Activated naive CD8-positive, alpha-beta T cell treated with anti-CD3 and anti-CD28 coated beads for 36 hours (primary cell): ENCODE measurements at places on chromosomes 6 and 20. TPM values are rescaled to one million over a fixed set of nuclear protein-coding genes. Genes with fewer than 3 reads are reported as not detected.

- H3K4me3 ChIP-seq = no peak overlapping the region
- H3K36me3 ChIP-seq = peaks cover 12% of the 10 kb centered on the region
- H3K4me1 ChIP-seq = peaks cover 7% of the 10 kb centered on the region
- DNase-seq = no peak
Measured at GRCh38 chr6:26394289-26394688, 7.8 kb upstream of the BTN3A1 start.

DNA sequence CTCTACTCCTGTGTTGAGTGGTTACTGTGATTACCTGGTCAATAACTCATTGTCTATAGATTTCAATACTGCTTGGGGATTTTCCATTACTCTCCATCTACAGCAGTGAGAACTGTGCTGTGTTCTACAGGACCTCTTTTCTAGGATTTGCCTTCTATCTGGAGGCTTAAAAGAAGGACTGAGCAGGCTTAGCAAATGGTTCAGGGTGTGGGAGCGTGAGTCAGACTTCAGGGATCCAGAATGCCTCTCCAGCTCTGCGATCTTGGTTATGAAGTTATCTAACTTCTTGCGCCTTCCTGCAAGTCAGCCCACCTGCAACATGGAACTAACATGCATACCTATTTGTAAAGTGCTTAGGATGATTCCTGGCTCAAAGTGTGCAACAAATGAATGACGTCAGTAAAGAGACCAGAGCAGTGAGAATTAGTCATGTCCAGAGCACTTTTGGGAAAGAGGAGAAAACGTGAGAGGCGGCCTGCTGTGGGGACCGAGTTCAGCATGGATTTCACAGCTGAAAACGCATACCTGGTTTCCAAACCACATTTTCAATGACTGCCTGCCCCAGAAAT is 610.1 kb upstream of the CDH4 start:
- H3K27me3 ChIP-seq = no peaks in the 10 kb centered on the region
- H3K4me1 ChIP-seq = no peaks in the 10 kb centered on the region
- no peak overlapping the region for H3K4me3 ChIP-seq
- DNase-seq = no peak
- no peak overlapping the region for H3K27ac ChIP-seq

DNA sequence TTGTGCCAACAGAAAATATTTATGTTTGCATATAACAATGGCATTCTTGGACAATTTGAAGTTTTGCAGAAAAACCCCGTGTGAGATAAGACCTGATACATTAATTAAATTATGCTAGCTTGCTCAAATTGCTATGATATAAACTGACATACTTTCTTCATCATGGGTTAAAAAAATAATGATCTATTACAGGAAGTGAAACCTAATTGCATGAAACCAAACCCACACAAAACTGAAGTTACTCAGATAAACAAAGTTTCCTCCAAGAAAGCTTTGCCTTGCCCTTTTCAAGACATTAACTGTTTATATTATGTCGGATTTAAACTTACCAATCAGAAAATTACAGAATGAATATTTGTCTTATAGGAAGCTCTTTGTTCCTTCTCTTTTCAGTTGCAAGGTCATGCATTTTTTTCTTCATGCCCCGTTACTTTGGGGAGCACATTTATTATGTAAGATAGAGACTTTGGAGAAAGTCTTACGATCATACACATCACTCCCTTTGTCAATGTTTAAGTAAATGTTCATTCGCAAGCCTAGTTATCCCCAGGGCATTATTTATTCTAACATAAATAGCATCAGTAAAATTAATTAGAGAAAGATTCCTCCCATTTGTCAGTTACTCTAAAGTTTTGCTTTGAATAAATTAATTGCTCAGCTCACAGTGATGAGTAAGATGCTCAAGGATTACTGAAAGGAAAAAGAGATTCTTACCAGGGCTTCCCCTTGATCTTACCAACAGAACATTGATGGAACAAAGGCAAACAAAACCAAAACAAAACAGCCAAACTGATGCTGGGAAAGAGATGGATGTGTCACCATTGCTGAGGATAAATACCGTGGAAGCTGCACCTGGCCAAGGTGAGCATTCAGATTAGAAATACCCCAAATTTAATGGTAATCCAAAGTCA is 14.8 kb upstream of the TMEM244 start:
- H3K4me3 ChIP-seq = no peak overlapping the region
- peaks cover 19% of the 10 kb centered on the region for H3K4me1 ChIP-seq
- H3K27me3 ChIP-seq = peaks cover 9% of the 10 kb centered on the region
- peaks cover 6% of the 10 kb centered on the region for H3K36me3 ChIP-seq

- no peak overlapping the region for H3K27ac ChIP-seq
- no peak for DNase-seq
- no peaks in the 10 kb centered on the region for H3K4me1 ChIP-seq
- H3K36me3 ChIP-seq = peaks cover 30% of the 10 kb centered on the region
- H3K27me3 ChIP-seq = no peaks in the 10 kb centered on the region
Measured at GRCh38 chr6:84156306-84156705, 71.1 kb downstream of the CEP162 start.

DNA sequence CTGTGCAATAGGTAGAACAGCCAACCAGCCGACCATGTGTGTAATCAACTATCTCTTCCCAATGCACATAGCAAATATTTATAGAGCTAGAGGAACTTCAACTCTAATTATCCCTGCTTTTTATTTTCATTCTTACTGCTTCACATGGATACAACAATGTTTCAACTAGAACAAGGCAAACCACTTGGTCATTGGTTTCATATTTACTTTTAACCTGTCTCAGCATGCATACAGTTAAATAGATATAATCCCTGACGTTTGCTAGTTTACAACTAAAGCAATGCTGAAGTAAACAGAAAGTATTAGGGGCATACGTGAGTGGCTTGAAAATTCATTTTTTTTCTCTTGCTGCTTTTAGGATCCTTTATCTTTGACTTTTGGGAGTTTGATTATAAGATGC is 318.5 kb upstream of the MAP3K7 start:
- H3K4me1 ChIP-seq = no peaks in the 10 kb centered on the region
- H3K27ac ChIP-seq = no peak overlapping the region
- no peaks in the 10 kb centered on the region for H3K36me3 ChIP-seq

- H3K27ac ChIP-seq = peak overlapping the region; percentile 97
- H3K4me1 ChIP-seq = peaks cover 37% of the 10 kb centered on the region
- peaks cover 26% of the 10 kb centered on the region for H3K36me3 ChIP-seq
- DNase-seq = no peak
Measured at GRCh38 chr6:33324125-33324524, 6.6 kb upstream of the ZBTB22 start.

GRCh38 chr20:63002511-63002910 is 4.3 kb downstream of the BHLHE23 start:
- H3K36me3 ChIP-seq = no peaks in the 10 kb centered on the region
- H3K27me3 ChIP-seq = peaks cover 81% of the 10 kb centered on the region
- H3K27ac ChIP-seq = no peak overlapping the region
- peaks cover 5% of the 10 kb centered on the region for H3K4me1 ChIP-seq
- no peak overlapping the region for H3K4me3 ChIP-seq
- no peak for DNase-seq

DNA sequence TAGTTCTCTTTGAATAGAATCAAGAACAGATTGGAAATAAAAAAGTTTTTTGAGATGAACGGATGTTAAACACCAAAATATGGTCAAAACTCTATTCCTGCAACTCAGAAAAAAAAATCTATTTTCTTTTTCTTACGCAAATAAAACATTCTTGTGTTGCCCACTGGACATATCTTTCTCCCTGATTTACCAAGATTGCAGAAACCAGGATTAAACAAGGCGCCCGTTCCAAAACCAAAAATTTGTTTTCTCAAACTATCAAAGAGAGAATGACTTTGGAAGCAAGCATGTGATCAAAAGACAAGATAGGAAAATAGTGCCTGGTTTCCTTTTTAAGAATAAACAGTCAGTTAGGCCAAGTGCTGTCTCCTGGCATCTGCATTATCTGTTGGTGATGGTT is 273.1 kb downstream of the CLIC5 start:
- no peak for DNase-seq
- H3K27me3 ChIP-seq = no peaks in the 10 kb centered on the region
- peaks cover 29% of the 10 kb centered on the region for H3K4me1 ChIP-seq
- no peak overlapping the region for H3K27ac ChIP-seq
- no peaks in the 10 kb centered on the region for H3K36me3 ChIP-seq
- no peak overlapping the region for H3K4me3 ChIP-seq

The MAD2L1BP gene
- total RNA-seq = 29.9 TPM

The PPP1R11 gene
- total RNA-seq = 37.4 TPM

The ZNF831 gene
- 6.5 TPM for total RNA-seq
